ENCODE measurements at places on chromosomes 1 and 21.

DNA sequence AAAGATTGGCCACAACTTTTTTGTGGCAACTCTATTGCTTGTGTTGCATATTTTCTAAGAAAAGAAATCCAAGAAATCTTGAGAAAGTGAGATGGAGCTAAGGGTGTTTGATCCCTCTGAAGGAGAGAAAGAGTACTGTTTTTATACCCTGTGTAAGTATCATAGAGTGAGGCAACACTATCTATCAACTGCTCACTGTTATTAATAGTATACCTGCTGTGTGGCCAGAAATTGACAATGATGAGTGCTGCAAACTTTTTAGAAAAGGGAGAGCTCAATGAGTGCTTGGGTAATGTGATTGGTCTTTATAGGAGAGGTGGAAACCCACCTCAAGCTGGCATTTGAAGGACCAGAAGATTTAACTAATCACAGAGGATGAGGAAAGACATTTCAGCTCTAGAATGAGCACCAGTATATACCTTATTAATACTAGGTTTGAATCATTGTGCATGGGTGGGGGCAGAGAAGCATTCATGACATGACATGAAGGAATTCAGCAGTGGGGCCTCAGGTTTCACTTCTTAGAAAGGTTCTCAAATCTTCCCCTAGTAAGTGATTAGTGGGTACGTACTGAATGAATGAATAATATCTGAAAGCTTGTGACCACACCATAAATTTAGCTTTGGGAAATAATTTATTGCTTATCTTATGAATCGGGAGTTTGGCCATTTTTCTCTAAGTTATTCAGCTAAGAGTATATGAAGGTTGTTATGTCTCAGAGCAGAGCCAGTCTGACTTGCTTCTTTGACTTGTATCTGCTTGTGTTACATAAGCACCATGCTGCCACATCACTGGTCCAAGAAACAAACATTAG, 169.2 kb upstream of the SGIP1 start:
- DNase-seq: no peak

GRCh38 chr1:32929366-32929765, 28.2 kb upstream of the TMEM54 start:
- no peak for DNase-seq

DNA sequence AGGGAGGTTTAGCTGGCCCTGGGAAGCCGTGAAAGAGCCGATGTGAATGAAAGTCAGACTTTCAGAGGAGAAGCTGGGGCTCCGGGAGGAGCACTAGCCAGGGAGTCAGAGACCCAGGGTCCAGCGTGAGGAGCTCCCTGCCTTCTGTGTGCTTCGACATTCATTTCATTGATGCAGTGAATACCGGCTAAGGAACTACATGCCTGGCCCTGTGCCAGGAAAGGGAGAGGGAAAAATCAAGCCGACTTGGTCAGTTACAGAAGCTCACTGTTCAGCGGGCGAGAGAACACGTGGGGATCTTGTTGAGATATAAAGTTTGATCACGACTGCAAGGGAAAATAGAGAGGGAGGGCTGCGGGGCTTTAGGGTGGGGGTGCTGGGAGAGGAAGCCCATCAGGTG, 76.7 kb upstream of the RUNX3 start:
- peak; percentile 67 for DNase-seq

DNA sequence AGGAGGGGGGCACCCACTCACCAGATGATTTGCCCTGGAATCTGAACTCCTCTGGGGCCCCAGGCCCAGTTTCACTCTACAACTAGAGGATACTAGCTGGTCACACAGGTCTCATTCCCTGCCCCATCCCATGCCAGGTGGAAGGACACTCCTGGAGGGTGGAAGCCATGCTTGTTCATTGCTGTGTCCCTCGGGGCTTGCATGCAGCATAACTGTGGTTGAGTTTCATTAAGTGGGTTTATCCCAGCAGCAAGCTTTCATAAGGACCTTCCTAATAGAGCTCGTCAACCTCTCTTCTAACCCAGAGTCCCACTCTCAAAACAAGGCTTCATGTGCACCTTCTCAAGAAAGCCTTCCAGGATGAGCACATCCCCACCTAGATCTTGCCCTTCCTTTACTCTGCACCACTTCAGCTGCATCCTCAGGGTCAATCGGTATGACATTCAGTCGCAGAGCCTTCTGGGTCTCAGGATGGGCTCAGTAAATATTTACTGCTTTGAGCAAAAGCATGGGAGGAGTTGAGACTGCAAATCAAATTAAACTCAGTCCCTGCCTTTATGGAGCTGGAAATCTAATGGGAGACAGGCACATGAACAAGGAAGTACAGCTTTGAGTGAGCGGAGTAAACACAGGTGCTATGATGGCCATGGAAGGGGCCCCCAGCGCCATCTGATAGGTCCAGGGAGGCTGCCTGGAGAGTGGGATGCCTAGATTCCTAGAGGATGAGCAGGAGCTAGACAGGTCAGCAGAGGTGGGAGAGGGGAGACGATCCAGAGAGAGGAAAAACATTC, 32.3 kb downstream of the LAMB3 start:
- no peak for DNase-seq

DNA sequence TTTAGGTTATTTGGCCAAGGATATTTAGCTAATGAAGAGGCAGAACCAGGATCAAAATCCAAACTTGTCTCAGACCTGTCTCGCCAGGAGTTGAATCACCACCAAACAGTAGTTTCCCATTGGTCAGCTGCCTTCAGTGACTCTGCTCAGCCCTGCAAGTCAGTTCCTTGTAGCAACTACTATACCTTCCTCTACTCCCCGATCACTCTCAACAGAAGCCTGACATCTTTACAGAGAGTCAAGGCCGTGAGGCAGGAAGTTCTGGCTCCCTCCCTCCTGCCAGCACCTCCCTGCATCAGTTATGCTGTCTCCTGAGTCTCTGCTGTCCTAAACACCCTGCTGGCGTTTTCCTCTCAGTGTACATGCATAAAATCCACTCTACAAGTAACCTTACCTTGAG, 13.2 kb downstream of the PSMD4 start:
- DNase-seq: no peak

DNA sequence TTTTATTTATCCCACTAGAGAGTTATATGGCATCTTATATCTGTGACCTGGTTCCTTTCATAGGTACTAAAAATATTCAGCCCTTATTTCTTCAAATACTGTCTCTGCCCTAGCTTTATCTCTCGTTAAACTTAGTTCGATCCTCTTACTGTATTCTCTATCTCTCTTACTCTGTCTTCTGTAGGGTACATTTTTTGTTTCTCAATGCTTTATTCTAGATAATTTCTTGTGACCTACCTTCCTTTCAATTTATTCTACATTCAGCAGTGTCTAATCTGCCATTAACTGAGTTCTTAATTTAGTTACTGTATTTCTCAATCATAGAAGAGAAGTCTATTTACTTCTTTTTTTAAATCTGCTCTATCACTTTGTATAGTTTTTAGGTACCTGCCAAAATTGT, 1.8 kb upstream of the ZFP69 start:
- no peak for DNase-seq

DNA sequence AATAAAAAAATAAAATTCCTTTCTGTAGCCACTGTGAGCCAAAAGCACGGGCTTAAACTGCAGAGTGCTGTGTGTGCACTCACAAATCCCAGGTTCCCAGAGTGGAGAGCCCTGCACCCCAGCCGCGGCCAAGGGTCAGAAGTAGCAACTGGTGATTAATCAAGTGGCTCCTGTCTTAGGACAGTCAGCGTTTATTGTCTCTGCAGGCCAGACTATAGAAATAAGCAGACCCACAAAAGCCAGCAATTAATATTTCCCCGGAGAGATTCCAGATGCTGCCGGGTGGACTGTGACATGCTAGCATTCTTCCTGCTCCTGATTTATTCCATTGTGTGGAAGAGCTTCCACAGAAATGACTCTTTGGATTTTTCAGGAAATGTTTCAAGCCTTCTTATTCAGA, 412.2 kb downstream of the KIF26B start:
- DNase-seq: no peak

GRCh38 chr1:17561247-17561548, 21.7 kb downstream of the ARHGEF10L start:
- DNase-seq: no peak

- no peak for DNase-seq
These were observed 42.3 kb upstream of the PWP2 start for GRCh38 chr21:44064852-44065403.

GRCh38 chr1:66275601-66276023, 258.3 kb upstream of the SGIP1 start:
- no peak for DNase-seq

DNA sequence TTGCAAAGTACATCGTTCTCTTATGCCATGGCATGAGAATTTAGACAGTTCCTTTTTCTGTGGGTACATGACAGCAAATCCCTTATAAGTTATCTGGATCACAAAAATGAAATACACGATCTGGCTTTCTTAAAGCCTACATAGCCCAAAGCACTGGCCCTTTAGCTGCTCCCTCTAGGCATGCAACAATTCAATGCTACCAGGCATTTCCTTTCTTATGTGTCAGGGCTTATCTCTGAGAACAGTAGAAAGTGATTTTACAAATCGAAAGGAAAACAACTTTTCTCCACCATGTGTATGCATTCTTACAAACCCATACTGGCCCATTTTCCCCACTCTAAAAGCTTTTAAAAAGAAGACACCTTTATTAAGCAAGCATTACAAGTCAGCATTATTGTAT, 139.7 kb downstream of the GRIK1 start:
- no peak for DNase-seq

GRCh38 chr1:216223486-216223885, 199.8 kb downstream of the USH2A start:
- peak; percentile 32 for DNase-seq

DNA sequence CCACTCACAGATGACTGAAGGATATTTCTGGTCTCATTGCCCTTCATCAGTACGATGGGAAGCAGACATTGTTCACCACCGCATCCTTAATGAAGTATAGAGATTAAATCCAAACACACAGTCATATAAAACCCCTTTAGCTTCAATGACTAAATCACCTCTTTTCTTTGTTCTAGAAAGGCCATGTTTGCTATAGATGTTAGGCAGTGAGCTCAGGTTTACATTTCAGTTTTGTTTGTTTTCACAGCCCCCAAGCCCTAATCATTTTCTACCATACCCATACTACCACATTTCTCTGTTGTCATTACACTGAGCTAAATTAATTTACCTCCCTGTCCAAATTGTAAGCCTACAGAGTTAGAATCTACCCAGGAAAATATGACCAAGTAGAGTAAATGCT, 385.1 kb downstream of the NTNG1 start:
- DNase-seq: no peak

GRCh38 chr1:30111431-30111830, 612.0 kb downstream of the MATN1 start:
- peak; percentile 83 for DNase-seq

GRCh38 chr1:20280341-20280740, 10.3 kb upstream of the VWA5B1 start:
- DNase-seq: no peak
